ENCODE measurements at places on chromosomes 2 and 18.

DNA sequence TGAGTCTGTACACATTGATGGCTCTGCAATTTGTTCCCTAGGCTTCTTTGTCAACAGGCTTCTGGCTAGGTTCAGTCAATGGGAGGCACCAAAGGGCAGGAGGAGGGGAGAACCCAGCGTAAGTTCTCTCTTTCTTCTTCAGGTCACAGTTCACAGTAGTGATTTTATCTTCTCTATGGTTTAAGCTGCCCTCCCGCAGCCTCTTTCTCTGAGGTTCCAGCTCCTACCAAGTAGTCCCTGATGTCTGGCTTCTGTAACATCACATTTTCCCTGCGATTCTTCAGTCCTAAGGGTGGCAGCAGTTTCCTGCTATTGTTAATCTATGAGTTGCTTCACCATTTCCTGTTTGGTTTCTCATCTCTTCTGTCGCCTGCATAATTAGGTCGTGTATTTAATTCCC lies 107.4 kb downstream of the CPO start:
- DNase-seq: no peak

- no peak for DNase-seq
These were observed 2.5 kb downstream of the UXS1 start for GRCh38 chr2:106191511-106192016.

GRCh38 chr2:1796232-1796930 lies 52.1 kb upstream of the PXDN start:
- no peak for DNase-seq

DNA sequence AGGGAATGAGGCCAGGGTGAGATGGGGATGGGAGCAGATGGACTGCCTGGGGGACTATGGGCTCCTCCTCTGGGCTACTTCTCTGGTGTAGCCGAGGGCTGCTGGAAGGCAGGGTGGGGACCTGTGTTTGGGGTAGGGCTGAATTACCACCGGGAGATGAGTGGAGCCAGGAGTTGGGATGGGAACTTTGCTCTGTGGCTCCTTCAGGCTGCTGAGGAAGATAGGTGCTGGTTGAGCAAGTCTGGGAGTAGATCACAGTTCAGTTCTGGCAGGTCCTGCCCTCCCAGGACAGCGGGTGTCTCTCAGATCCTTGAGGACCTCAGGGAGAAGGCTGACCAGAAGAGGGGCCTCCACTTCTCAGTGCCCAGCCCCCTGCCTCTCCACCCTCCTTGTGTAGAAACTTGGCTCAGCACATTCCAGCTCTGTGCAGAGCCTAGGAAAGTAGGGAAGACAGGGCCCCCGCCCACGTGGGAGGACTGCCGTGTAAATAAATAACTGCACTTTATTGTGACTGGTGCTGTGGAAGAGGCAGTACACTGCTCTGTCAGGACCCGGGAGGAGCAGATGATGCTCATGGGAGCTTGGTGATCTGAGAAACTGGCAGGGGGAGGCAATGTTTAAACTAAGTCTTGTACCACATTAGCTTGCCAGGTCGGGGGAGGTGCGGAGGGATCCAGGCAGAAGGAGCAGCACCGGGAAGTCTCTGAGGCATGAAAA lies 15.3 kb downstream of the TET3 start:
- peak; percentile 36 for DNase-seq

- DNase-seq: no peak
These were observed 38.2 kb downstream of the CASP8 start for GRCh38 chr2:201298462-201299052.

DNA sequence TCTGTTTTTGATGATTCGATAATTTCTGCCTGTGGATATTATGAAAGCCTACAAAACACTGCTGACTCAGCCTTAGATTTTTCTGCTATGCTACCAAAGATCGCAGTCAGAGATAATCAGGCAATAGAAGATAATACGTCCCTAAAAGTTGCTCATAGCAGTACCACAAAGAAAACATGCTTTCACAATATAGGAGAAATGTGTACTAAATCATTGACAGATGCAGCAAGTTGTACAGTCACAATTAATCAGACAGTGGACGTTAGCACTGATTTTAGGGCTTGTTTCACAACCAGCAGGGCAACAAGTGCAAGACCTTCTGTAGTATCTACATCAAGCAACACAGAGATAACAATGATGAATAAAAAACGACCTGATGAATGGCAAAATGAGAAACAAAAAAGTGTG lies 19.5 kb downstream of the RBM44 start:
- no peak for DNase-seq

DNA sequence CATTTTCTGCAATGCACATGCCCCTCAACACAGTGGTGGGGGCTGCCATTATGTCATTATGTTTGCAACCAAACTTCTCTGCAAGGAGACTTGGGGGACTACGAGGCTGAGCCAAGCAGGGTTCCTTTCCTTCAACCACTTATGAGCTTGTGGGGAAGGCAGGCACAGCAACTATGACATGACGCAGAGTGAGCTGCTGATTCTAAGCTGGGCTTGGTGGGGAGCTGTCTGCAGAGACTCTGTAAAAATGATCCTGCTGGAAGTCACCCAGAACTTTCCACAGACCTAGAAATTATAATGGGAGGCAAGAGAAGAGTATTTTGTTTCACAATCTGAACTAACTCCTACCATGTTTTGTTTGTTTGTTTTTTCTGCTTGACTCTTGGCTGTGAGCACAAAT lies 55.6 kb downstream of the INPP5D start:
- DNase-seq: no peak

GRCh38 chr2:144836635-144837350 lies 316.9 kb upstream of the ZEB2 start:
- no peak for DNase-seq

- DNase-seq: no peak
These were observed 13.0 kb downstream of the RRM2 start for GRCh38 chr2:10135296-10136089.

DNA sequence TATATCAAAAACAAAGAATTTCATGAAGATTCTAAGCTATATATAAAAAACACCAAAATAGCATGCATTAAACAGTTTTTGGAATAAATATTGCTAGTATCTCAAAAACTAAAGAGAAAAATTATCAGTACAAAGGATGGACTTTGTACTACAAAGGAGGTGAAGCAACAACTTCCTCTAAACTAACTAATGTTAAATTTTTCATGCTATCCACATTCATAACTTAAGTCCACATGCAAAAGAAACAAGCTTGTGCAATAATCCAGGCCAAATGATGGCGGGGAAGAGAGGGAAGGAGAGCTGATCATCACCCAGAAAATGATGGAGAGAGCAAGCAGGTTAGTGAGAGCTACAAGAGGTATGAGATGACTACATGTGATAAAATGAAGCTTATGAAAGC lies 70.1 kb downstream of the KIDINS220 start:
- DNase-seq: no peak

DNA sequence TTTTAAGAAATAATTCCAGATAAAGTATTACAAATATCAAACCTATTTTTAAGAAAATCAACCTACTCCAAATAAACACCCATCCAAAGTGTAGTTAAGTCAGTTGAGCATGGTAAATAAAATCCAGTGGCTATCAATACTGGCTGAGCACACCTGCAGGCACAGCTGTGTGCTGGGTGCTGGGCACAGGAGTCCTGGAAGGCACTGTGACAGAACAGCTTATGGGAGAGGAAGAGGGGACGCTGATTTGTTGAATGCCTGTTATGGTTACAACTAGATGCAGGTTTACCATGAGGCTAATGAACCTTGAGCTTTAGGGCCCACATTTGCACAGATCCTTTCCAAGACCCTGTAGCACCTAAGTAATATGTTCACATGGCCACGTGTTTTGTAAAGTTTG lies 202.7 kb downstream of the MTX2 start:
- DNase-seq: no peak

DNA sequence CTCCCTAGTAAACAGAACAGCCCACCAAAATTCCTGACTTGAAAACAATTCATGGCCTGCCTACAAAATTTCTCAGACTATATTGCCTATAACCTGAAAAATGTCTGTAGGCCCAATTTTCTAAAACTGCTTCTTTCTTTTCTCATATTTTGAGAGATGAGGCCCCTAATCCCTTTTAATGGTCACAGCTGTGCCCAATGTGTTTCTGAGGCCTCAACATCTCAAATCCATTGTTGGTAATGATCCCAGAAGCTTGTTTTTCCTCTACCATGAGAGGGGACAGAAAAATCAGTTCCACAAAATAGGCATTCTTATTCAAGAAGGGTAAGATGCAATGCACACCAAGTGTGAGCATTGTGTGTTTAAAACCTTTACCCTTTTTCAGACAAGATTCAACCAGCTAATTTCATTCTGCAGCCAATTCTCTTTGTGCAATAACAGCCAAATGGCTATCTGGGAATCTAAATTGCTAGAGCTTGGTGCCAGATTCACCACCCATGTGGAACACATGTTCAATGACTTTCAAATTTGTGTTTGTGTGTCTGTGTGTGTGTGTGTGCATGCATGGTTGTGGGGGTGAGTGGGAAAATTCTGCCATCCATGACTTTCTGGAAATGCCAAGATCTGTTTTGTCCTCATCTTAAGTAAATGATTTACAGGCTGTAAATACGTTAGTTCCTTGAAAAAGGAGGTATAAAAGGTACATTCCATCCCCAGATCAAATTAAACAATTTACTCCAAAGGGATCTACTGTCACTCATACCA lies 319.5 kb downstream of the TNS1 start:
- DNase-seq: no peak

- DNase-seq: no peak
These were observed 105.5 kb downstream of the COPS8 start for GRCh38 chr2:237190966-237191713.

DNA sequence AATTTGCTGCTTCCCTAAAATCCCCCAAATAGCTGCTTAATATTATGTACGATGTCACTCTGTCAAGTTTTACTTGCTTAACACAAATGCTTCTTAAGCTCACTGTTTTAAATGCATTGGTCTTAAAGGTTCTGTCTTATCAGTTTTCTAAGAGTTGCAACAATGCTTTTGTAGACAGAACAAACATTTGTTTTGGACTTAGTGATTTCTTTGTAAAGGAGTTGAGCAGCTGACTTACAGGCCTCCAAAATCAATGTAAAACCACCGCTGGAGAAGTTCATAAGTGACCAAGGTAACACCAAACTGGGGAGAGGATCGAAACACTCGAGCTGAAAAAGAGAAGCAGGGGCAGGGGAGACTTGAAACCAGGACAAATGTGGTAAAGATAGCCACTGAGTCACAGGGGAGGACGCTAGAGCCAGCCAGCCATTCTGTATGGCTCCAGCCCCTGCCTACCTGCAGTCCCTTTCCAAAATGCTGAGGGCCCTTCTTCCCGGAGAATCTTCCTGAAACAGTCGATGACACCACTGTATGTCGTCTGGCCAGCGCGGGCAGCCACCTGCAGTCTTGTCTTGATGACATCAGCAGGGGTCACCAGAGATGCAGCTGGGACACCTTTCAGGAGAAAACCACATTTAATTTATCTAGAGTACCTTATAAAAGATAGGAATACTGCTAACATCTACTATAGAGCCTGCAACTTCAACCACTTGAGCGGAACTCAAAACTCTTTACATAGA lies 100.2 kb downstream of the DYNC1I2 start:
- DNase-seq: no peak

DNA sequence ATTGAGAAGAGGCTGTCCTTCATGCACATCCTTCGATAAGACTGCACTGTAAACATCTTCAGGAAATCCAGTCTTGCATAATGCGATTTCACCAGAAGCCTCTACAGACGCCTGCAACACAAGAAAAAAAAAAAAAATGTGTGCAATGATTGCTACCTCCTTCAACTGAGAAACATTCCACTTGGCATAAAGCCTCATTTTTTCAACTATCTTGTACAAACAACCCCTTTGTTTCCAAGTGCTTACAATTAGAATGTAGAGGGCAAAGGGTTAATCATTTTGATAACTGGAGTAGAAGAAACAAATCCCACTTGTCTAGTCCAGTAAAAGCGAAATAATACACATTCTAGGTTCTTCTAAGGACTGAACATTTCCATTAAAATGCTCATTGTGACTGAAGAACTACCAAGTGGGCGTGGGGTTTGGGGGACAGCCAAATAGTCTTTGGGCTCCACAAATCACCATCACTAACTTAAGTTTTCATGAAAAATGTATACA lies 29.2 kb downstream of the CDH2 start:
- DNase-seq: peak; percentile 23

DNA sequence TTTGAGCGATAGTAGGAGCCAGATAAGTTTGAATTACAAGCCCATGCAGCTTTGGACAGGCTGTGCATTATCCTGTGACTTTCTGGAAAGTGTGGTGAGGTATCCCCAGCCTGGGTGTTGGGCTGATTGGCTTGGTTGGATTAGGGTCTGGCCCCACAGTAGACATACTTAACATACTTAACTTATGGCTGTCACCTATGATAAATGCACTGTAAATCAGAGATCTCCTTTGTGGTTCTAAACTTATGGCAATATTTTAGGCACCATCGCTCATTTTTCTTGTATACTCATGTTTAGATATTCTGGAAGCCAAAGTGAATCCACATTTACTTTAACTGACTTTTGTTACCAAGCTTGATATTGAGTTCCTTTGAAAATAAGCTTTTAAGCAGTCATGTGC lies 54.8 kb downstream of the SPTBN1 start:
- no peak for DNase-seq

- DNase-seq: no peak
These were observed 135.4 kb downstream of the HAUS1 start for GRCh38 chr18:46239549-46239948.

- DNase-seq: no peak
These were observed 158.4 kb downstream of the ATP9B start for GRCh38 chr18:79227621-79228020.

- no peak for DNase-seq
These were observed 191.8 kb downstream of the FTCDNL1 start for GRCh38 chr2:199659207-199659606.

DNA sequence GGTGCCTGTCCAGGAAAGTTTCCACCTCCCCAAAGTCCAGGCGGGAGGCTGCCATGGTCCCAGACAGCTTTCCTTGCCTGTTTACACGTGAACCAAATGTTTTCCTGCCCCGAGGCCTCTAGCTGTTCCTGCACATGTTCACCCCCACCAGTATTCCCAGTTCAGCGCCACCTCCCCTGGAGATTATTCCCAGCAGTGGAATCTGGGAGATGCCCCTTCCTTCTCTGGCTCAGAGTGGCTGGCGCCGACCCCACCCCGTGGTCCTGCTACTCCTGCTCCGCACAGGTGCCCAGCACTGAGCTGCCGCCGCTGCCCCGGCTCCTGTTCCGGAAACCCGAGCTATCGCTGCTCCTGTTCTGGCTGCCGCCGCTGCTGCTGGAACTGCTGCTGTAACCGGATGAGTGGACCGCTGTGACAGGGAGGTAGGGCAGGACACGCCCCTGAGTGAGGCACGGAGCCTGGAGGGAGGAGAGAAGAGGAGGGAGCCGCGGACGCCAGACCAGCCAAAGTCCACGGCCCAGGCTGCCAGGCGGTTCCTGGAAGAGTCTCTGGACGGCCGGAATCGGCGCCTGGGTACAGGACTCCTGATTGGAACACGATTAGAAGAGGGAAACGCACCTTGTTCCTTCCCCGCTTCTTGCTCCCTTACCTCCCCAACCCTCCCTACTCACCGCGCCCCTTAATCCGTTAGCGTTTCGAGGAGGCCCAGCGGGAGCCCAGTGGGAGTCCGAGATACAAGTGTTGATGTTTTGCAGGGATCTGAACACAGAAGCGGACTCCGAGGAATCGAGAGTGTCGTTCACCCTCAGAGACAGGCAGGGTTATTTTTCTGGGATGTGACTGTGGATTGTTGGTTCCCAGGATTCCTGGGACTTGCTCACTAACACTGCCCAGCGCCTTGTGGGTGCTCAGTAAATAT lies at the start of gene PDE11A:
TSS of gene PDE11A (minus strand) at position 395 of the 919 bp plus-strand sequence. CDS start at position 55, 340 bp downstream.
- no peak for DNase-seq
